IMR-90 (cell line): ENCODE measurements at places on chromosomes 5 and 9. TPM values are rescaled to one million over a fixed set of nuclear protein-coding genes. Genes with fewer than 3 reads are reported as not detected.

The TRAF1 gene
- 3.1 and 3.9 TPM in 2 replicates for total RNA-seq

The TRPM3 gene
- total RNA-seq: not detected in 2 replicates

The OLFM1 gene
- total RNA-seq: 0.28 and 0.36 TPM in 2 replicates

The PCDH12 gene
- under 0.01 and 0.18 TPM in 2 replicates for total RNA-seq

The RPP25L gene
- 13.3 and 20.4 TPM in 2 replicates for total RNA-seq

The LEAP2 gene
- under 0.01 TPM in 2 replicates for total RNA-seq

The LHX3 gene
- not detected in 2 replicates for total RNA-seq

The CCNB1 gene
- total RNA-seq: 160 and 203 TPM in 2 replicates

The BRD9 gene
- total RNA-seq: 40.0 and 43.4 TPM in 2 replicates

The FGFR4 gene
- total RNA-seq: 0.90 and 1.7 TPM in 2 replicates

The CDKN2B-AS1 gene
- 1.1 and 1.7 TPM in 2 replicates for total RNA-seq

The SLC34A1 gene
- total RNA-seq: not detected in 2 replicates

The SLU7 gene
- 34.2 and 49.7 TPM in 2 replicates for total RNA-seq

The EQTN gene
- total RNA-seq: not detected in 2 replicates

The IL9 gene
- not detected in 2 replicates for total RNA-seq
